ENCODE measurements at places on chromosomes 3 and 15. TPM values are rescaled to one million over a fixed set of nuclear protein-coding genes. Genes with fewer than 3 reads are reported as not detected.

GRCh38 chr3:158105119-158105709 is 1.0 kb downstream of the SHOX2 start:
- DNase-seq = no peak

CEP19 gene
- total RNA-seq = 2.3 TPM

- no peak for DNase-seq
Measured at GRCh38 chr3:129289201-129289921, 10.7 kb downstream of the HMCES start.

- DNase-seq = no peak
Measured at GRCh38 chr3:43309372-43310305, 23.3 kb downstream of the SNRK start.

UNC13C gene
- total RNA-seq = not detected

DNA sequence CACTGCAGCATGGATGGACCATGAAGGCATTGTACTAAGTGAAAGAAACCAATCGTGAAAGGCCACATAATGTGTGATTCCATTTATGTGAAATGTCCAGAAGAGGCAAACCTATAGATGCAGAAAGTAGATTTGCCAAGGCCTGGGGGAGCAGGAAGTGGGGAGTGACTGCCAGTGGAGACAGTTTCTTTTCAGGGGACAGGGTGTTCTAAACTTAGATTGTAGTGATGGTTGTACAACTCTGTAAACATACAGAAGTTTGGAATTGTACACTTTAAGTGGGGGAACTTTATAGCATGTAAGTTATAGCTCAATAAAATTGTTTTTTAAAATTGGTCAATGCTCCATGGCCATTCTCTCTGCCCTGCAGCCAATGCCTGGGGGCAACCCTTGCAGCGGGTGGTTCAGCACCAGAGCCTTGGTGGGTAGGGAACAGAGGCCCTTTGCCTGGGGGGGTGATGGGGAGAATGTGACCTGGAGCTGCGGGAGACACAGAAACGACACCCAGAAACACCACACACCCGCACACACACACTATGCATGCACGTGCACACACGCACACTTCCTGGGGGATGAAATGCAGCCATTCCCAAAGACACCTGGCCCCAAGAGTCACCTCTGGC is 43.1 kb downstream of the DNAJB8 start:
- no peak for DNase-seq

- DNase-seq = no peak
Measured at GRCh38 chr3:99711351-99711750, 73.0 kb downstream of the COL8A1 start.

DNA sequence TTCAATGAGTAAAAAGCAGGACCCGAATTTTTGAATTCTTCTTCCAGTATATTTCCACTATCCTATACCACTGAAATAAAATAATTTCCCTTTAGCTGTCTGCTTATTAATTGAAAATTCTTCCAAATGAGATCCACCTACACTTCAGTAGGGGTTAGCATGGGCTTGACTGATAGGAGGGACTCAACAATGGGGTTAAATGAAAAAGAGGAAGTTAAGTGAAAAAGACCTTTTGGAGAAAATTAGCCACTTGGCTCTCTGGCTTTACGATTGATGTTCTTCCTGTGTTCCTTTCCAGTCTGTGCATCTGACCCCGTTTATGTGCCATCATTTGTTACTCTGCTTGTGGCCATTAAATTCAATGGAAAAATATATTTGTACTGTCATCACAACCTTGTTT is 54.0 kb upstream of the GCNT3 start:
- no peak for DNase-seq

DCBLD2 gene
- 71.7 TPM for total RNA-seq

- DNase-seq = no peak
Measured at GRCh38 chr3:190229632-190230424, 92.4 kb downstream of the CLDN1 start.

GRCh38 chr15:68585574-68586273 is 6.9 kb downstream of the CORO2B start:
- no peak for DNase-seq

GRCh38 chr3:195113048-195113447 is 157.9 kb downstream of the XXYLT1 start:
- no peak for DNase-seq

DNA sequence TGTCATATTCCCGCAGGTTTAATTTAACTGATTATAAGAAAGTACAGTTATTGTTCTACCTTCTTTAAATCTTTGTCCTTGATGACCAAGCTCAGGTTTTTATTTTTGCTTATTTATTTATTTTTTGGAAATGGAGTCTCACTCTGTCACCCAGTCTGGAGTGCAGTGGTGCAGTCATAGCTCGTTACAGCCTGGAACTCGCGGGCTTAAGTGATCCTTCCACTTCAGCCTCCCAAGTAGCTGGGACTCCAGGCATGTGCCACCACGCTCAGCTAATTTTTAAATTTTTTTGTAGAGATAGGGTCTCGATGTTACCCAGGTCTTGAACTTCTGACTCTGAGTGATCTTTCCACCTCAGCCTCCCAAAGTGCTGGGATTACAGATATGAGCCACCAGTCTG is 8.9 kb downstream of the USP3 start:
- DNase-seq = no peak

NPAP1 gene
- total RNA-seq = not detected

DNA sequence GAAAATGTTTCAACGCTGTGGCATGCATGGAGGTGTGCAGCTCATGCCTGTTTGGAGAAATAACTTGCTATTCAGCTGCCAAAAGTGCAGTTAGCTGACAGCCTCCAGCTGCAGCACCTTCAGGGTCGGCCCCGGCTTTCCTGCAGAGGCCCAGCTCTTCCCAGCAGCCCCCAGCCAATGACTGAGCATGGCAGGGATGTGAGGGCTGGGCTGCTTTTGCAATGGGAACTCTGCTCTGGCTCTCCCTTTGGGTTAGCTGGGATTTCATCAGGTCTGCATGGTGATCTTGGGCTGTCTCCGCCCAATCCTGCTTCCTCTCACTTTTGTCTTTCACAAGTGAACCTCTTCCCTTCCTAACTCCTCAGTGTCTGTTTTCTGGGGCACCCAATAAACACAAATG is 396.6 kb downstream of the EPHB1 start:
- no peak for DNase-seq

DNA sequence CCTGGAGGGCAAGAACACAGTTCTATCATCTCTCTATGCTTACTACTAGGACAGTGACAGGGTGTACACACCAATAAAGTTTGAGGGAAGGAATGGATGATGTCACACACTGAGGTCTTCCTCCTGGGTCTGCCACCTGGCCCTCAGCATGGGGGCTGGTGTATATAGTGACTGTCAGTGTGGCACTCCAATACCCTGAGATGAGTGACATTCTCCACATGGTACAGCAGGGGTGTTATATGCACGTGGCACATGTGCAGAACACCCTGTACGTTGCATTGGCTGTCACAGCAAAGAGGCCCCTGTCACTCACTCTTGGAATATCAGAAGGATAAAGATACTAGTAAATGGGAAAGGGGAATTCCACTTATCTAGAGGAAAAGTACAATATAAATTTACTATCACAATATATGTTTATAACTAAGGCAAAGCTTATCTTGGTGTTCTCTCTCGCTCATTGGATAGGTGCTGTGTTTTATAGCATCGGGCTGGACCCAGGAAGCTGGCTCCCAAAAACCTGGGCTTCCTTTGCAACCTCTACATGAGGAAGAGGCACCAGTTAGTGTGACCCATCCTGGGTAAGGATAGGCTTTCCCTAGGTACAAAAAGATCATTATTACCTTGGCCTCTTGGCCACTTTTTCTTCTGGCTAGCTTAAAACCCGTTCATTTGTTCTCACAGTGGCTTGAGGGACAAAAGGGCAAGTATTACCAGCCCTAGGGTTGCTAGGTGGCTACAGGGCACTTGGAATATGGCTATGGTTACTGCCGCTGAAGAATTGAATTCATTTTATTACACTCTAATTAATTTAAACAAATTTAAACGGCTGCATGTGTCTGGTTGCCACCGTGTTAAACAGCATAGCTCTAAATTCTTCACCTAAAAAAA is 54.8 kb upstream of the HES1 start:
- DNase-seq = no peak

- DNase-seq = no peak
Measured at GRCh38 chr3:59313365-59313764, 263.5 kb upstream of the CFAP20DC start.

ZCWPW2 gene
- total RNA-seq = 0.13 TPM

PAQR5 gene
- 0.07 TPM for total RNA-seq

- DNase-seq = no peak
Measured at GRCh38 chr3:171309906-171310359, 150.3 kb downstream of the TNIK start.

- DNase-seq = no peak
Measured at GRCh38 chr3:44687898-44688297, 24.6 kb upstream of the ZNF502 start.

DNA sequence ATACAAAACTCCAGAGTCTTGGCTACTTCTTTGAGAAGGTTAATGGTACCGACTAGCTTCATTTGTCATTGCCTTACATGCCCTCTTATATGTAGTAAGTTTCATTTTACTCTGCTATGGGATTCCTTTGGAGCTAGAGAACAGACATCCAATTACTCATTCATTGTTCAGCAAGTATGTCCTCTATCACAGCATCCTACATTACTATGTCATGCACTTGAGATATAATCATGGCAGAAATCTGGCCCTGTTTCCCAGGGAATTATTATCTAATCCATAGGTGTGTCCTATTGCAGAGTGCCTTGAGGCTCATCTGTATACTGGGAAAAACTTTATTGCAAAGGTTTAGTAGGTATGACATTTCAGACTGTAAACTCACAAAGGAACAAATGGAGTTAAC is 333.1 kb upstream of the NECTIN3 start:
- no peak for DNase-seq

CCDC39 gene
- not detected for total RNA-seq

DNA sequence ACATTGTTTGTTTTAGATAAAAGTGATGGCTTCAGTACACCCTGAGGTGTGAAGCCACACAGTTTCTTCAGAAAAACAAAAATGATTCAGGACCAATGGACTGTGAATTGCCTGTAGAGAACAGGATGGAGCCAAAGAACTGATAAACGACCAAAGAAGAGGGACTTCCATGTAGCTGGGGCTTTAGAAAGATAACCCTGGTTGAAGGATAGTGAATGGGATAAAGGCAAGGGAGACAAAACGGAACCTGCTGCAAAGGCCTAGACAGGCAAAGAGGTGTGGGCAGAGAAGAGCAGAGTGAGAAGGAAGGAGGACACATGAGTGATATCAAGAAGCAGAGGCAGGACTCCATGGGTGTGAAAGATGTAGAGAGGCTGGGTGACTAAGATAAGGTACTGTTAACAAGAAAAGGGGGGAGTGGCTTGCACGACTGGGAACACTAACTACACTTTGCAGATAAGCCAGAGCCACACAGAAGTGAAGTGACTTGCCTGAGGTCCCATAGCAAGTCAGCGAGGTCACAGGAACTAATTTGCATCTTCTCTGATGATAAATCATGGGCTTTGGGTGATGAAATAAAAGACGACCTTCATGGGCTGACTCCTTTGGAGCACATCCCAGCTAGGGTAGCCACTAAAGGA is 44.3 kb downstream of the RAB6B start:
- DNase-seq = no peak

DNA sequence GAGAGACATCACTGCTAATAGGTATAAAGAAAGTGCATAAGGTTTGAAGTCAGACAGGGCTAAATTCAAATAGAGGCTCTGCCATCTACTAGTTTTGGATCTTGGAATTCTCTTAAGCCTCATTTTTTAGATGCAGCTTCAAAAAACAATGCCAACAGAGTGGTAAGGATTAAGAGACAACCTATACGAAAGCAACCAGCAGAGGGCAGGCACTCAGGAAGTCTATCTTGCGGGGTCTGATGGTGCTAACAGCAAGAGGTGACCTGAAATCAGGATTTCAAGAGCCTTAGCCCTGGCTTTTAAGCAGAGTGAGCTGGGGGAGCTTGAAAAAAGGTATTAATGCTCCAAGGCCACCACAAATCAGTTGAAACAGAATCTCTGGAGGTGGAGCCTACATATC is 40.7 kb downstream of the LDHAL6B start:
- peak; percentile 49 for DNase-seq

- DNase-seq = no peak
Measured at GRCh38 chr15:67843092-67843501, 3.3 kb upstream of the RNU6-1 start.

MYZAP gene
- total RNA-seq = 7.4 TPM

ZIC1 gene
- 2.1 TPM for total RNA-seq

MYL3 gene
- total RNA-seq = not detected

IL5RA gene
- total RNA-seq = not detected

DNA sequence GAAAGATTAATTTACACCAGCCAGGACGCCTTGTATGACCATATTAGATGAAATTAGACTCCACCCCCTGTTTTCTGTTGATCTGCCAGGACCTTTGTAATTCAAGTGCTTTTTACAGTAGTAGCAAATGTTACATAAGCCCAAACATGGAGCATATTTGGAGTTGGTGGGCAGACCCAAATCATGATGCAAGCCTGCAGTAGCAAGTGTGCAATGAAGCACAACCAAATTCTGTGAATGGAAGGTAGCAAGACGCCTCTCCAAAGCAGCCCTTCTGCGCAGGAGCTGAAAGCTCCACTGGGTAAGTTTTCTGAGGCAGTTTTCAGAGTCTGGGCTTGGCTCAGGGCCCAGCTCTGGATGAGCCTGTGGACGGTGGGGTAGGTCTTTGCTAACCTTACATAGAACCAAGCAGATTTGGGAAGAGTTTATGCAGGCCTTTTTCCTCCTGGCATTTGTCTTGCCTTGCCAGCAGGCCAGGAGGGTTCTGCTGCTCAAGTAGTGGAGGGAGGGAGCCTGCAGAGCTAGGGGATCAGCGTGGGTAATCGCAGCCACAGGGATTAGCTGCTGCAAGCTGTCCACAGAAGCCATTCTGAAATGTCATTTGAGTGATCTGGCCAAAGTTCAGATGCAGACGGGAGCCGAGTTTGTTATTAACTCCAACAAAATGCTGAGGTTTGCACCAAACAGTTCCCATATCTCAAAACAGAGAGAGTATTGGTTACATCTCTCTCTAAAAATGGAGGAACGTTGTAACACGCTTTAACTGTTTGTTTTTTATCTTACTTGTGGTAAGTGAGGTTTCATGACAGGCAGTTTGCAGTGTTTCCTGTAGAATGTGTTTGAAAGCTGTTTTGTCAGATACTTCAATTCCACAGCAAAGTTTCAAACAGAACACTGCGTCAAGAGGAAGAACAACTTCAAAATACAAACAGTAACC is 55.4 kb downstream of the PSMD6 start:
- no peak for DNase-seq

DNA sequence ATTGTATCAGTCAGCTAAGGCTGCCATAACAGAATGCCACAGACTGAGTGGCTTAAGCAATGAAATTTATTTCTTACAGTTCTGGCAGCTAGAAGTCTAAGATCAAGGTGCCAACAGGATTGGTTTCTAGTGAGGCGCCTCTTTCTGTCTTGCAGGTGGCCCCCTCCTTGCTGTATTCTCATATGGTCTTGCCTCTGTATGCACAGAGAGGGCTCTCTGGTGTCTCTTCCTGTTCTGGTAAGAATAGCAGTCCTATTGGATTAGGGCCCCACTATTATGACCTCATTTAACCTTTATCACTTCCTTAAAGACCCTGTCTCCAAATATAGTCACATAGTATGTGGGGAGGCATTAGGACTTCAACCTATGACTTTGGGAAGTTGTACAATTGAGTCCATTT is 253.9 kb downstream of the EDEM1 start:
- no peak for DNase-seq

GRCh38 chr3:84042399-84043106 is 916.2 kb upstream of the CADM2 start:
- no peak for DNase-seq

PYGO1 gene
- 0.28 TPM for total RNA-seq

DUOXA1 gene
- total RNA-seq = not detected

- DNase-seq = no peak
Measured at GRCh38 chr3:168086541-168087260, 9.0 kb downstream of the GOLIM4 start.

GRCh38 chr3:166372571-166373106 is 535.4 kb upstream of the BCHE start:
- DNase-seq = no peak

Data from pulmonary artery endothelial cell (primary cell).